T-helper 2 cell (primary cell): ENCODE measurements at places on chromosomes 13 and 19.

DNA sequence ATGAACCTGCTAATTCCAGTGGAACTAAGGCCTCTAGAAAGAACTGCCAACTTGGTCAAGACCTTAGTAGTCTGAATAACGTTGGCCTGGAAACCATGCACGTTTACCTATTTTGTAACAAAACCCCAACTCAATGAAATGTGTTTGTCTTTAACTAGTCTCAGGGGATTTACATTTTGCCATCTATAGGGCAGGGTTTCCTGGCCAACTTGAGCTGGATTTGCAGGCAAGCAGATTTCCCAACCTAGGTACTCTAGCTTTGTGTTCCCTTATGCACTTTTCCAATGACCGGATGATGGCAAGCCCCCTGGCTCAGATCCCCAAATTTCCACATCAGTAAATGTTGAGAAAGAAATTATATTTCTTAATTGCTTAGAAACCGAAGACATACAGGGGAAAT is 114.5 kb downstream of the IRS2 start:
- no peak for DNase-seq

DNA sequence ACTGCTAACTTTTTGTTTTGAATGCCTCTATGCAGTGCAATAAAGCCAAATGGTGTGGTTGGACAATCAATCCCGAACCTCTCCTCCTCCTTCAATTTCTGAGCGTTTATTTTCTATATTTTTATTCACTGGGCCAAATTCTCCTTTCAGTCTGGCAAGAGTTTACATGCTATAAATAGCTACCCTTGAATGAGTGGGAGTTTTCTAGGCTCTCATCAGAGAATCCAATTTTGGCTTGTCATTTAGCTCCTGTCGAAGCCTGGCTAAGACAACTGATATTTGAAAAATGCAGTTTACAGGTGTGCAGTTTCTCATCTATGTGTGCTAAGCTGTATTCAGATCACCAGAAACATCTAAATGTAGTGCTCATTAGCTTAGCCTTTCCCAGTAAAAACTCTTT is 61.8 kb downstream of the OLFM4 start:
- no peak for DNase-seq

DNA sequence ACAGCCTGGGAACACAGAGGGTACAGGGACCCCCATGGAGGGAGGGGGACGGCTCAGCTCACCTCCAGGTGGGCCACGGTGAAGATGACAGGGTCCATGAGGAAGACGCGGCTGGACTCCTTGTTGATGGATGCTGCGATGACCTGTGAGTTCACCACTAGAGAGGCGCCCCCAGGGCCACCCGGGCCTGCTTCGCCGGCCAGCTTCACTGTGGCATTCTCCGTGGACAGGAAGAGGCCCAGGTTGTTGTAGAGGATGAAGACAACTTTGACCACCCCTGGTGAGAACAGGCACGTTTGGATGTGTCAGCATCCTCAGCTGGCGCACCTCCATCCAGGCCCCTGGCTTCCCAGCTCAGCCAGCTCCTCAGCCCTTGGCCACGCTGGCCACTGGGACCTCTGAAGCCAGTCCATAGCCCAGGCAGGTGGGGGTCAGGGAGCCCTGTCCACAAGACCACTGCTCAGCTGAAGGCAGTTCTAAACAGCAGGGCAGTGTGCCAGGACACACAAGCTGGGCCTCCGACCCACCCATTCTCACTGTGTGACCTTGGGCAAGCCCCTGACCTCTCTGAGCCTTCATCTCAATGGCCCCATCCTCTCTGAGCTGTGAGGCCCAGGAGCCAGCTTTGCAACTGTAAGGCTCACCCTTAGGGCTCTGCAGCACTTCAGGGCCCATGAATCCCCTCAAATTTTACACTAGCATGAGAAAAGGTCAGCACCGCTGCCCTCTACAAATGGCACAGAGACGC is 22.1 kb upstream of the ASF1B start:
- no peak for DNase-seq

- no peak for DNase-seq
Measured at GRCh38 chr13:33676045-33676989, 141.6 kb upstream of the RFC3 start.

DNA sequence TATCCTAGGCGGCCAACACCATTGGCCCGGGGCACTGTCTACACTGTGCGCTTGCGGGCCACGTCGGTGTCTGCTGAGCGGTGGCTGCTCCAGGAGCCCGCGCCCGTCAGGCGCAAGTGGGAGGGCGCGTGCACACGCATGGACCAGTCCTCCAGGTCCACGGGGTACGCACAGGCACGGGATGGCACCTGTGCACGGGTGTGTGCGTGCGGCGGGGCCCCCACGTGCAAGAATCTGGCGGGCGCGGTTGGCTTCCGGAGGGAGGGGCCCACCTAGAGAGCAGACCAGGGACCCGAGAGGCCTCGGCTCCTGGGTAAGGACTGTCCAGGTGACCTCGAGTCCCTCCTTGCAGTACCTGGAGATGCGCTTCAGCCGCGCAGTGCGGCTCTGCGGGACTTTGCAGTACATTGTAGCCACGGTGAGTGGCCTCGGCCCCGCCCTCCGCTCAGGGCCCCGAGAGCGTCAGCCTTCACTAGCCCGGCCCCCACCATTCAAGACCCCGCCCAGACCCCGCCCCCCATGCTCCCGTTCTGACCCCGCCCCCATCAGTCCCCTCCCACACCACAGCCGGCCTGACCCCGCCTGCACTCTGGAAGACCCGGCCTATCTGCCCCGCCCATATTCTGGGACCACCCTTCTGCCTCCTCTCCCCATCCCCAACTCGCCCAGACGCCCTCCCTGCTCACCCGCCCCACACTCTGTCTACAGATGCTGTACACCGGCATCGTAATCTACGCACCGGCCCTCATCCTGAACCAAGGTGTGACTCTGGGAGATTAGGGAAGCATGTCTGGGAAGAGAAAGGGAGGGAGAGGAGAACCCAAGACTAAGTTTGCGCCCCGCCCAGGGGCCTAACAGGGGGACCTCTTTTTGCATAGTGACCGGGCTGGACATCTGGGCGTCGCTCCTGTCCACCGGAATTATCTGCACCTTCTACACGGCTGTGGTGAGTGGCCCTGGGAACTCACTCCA is 2.3 kb downstream of the SLC5A5 start:
- DNase-seq = peak; percentile 62

GRCh38 chr19:5452594-5453565 is 2.3 kb upstream of the ZNRF4 start:
- no peak for DNase-seq

DNA sequence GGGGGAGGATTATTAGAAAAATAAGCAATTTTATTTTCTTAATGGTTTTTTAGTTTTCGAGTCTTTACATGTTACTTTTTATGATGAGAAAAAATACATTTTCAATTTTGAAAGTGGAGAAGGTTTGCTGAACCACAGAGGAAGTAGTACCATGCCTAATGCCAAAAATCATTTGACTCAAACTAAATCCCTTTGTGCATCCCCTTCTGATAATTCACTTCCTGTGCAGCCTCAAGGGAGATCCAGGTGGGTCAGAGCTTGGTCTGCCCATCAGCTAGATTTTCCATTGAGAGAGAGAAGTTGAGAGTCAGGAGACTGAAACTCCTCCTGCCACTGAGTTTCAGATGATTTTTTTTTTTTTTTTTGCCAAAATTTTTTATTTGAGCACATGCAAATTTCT is 571.7 kb downstream of the LIG4 start:
- DNase-seq = no peak

DNA sequence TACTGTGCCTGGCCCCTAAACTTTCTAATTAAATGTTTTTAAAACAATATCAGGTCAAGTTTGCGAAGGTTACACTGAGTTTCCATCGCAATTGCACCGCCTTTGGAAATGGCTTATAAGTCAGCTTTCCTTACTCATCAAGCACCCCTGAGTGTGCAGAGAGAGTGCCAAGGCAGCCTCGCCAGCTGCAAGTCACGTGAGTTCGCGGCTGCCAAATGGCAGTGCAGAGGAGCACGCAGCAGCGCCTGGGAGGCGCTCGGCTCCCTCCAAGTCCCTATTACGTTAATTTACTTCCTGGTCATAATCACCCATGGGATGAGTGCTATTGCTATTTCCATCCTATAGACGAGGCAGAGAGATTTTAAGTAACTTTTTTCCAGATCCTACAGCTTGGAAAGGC is 319.6 kb downstream of the TEX29 start:
- no peak for DNase-seq

- DNase-seq = no peak
Measured at GRCh38 chr13:21608961-21609360, 5.0 kb upstream of the MICU2 start.

GRCh38 chr19:33546656-33547055 is 25.1 kb upstream of the PEPD start:
- DNase-seq = no peak

- DNase-seq = no peak
Measured at GRCh38 chr19:38710928-38711725, 33.1 kb downstream of the CAPN12 start.

DNA sequence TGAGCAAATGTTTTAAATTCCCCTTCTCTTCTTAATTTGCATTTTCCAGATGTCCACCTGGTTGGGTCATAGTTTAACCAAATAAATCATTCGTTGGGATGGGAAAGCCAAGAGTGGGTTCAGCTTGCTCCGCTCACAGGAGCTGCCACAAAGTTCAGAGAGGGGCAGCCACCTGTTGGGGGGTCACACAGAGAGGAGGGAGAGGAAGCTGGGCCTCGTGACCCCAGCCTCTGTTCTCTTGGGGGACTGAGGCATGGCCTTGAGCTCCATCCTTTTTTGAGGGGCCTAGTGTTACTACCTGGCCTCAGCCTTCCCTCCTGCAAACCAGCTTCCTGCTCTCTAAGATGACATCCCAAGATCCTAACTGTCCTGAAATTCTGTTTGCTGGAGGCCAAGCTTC is 2.5 kb downstream of the MEF2B start:
- DNase-seq = no peak

- no peak for DNase-seq
Measured at GRCh38 chr13:105084931-105085330, 1450.5 kb downstream of the EFNB2 start.

DNA sequence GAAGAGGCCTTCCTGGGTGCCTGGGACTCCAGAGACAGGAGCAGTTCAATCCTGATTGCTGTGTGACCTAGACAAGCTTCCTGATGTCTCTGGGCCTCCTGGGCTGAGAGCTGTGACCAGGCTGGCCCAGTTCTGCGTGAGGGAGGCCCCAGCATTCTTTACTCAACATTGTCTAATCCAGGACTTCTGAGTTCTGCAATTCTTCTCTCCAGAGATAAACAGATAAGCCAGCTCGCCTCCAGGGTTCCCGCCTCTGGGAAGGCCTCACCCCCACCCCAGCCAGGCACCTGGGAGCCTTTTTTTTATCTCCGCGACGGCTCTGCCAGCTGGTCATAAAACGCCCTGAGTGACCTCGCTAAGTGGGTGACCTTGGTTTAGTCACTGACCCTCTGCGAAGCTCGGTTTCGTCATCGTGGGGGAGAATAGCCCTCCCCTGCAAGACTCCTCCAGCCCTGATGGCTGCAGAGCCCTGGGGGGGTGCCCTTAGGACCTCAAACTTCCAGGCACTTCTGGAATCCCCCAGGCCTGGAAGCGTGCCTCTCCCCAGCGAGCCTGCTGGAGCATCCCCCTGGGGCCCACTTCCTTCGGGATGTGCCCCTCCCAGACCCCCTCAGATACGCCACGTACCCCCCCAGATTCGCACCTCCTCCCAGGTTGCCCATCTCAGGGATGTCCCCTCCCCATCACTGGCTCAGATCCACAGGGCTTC is 1.9 kb downstream of the SULT2B1 start:
- DNase-seq = no peak

GRCh38 chr13:42740753-42741152 is 40.6 kb upstream of the FAM216B start:
- no peak for DNase-seq
